ENCODE measurements at places on chromosomes 12 and 14.

- DNase-seq: no peak
These were observed 249.1 kb downstream of the ADGRD1 start for GRCh38 chr12:131202592-131203378.

- no peak for DNase-seq
These were observed 34.1 kb downstream of the ABCB9 start for GRCh38 chr12:122932207-122932606.

- DNase-seq: no peak
These were observed 380.5 kb downstream of the EMP1 start for GRCh38 chr12:13576935-13577500.

GRCh38 chr12:52082669-52082987 is 3.1 kb downstream of the SMIM41 start:
- no peak for DNase-seq

DNA sequence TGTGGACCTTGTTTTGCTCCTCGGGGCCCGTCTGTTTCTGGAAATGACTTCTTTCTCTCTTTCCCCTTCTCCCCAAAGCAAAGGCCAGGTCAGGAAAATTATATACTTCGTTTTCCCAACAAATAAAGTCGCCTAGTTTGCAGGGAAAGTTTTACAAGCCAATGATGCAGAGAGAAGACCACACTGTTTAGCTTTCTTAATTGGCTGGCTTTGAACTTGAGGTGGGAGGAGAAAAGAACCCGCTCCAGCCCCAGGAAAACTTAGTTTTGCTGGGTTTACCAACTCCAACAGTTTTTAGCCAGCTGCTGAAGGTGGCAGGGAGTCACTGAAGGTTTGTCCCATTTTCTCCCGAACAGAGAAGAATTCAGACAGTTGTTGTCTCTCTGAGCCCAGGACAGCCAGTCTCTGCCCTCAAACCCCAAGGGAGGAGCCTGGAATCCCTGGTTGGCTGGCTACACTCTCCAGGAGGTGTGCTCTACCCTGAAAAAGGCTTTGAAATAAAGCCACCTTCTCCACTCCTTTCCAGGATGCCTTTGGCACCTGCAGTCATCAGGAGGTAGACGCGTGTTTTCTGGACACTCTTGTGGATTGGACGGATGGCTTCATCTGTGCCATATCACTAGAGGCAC is 24.8 kb downstream of the BCL11B start:
- DNase-seq: no peak

DNA sequence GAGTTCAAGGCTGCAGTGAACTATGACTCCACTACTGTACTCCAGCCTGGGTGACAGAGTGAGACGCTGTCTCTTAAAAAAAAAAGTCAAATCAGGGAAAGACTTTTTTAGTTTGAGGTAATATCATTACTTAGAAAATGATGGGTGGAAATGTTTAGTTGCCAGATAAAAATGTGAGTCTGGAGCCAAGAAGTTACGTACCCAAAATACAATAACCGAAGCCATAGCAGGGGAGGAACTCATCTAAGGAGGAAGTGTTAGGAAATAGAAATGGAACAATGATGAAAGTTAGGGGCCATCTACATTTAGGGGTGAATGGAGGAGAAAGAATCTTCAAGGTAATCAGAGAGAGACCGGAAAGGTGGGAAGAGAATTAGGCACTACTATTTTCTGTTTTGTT is 98.8 kb downstream of the DACT1 start:
- DNase-seq: no peak

DNA sequence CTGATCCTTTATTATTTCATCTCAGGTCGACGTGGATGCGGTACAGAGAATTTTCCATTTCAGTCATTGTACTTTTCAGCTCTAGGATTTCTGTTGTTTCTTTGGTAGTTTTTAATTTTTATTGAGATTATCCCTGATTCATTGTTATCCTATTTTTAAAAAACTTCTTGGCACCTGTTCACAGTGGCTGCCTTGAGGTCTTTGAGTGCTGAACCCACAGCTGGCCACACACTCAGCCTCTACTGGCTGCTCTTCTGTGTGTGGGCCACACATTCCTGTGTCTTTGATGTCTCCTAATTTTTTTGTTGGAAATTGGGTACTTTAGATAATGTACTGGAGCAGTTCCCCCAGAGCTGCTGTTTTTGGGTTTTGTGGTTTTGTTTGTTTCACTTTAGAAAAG is 37.7 kb upstream of the ASPG start:
- no peak for DNase-seq

Measured in stimulated activated naive CD8-positive, alpha-beta T cell treated with anti-CD3 and anti-CD28 coated beads, Interleukin-15, Interleukin-2, amounts not matched to agents 100 U/mL and 50 U/mL, for 24 hours (primary cell).